ENCODE measurements at places on chromosomes 4 and X.
A peak's percentile ranks its signal among the peaks of the same experiment; 100 is the strongest.

DNA sequence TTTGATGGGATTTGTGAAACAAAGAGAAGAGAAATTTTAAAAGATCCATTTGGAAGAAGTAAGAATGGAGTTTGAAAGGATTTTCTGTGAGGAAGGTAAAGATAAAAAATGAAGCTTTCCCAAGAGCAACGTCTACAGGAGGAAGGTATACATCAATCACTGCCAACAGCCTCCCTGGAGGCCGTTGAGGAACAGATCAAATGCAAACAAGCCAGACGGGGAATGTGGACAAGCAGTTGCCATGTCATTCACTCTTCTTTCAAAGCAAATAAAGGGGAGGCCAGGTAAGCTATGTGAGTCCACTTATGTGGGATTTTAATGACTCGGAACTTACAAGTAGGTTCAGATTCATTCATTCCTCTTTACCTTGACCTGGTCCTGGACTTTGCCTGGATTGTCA, 1020.5 kb upstream of the AGA start:
- no peak for DNase-seq

- DNase-seq: no peak
These were observed 202.6 kb upstream of the LEF1 start for GRCh38 chr4:108371282-108371681.

- peak; percentile 1 for DNase-seq
These were observed 60.8 kb downstream of the ZNF732 start for GRCh38 chr4:244471-244870.

DNA sequence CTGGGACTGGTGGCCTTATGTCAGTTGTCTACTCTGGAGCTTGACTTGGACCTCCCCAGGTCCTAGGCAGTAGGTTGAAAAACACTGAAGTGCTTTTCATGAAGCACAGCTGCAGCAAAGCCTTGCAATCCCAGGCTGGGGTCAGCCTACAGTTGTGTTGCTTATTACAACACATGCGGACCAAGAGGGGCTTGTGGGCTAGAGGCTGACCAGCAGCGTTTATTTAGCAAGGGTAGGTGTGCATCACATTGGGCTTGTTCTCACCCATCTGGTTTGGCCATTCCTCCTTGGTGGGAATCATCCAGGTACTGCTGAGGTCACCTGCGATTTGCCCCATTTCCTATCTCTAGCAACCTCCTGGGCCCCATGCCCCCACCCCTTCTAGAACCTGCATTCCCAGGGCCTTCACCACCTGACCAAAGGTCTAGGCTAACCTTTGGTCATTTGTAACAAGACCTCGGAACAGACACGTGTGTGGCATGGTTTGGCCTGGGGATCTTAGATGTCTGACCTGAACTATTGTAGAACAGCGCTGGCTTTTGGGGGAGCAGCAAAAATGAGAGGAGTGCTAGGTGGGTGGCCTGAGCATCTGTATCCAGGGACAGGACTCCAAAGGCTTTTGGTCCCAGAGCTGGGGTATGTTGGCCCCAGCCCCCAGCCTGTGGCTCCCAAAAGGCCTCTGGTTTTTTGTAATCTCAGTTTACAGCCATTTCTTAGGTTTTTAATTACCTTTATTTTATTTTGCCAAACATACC, 3.0 kb downstream of the RPL10 start:
- no peak for DNase-seq

- no peak for DNase-seq
These were observed 101.3 kb downstream of the DCHS2 start for GRCh38 chr4:154390324-154390723.

- no peak for DNase-seq
These were observed 18.5 kb downstream of the CC2D2A start for GRCh38 chr4:15488136-15488535.
